NCI-H2029 treated with DMSO at 0.1 percent for 48 hours (cell line): ENCODE measurements at places on chromosomes 3 and 15.
A peak's percentile ranks its signal among the peaks of the same experiment; 100 is the strongest.

DNA sequence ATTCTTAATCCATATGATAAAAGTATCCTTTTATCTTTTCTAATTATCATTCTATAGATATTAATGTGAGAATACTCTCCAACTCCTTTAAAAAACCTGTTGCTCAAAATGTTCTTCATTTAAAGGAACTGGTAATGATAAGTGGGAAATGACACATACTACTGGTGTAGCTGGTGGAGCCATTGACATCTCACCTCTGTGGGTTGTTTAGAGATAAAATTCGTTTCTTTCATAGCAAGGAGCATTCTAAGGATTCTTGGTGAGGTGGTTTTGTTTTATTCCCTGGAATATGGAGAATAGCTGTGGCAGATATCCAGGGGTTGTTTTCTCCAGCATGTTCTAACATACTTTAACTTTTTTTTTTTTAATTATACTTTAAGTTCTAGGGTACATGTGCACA lies 299.8 kb upstream of the THBS1 start:
- no peak for DNase-seq

DNA sequence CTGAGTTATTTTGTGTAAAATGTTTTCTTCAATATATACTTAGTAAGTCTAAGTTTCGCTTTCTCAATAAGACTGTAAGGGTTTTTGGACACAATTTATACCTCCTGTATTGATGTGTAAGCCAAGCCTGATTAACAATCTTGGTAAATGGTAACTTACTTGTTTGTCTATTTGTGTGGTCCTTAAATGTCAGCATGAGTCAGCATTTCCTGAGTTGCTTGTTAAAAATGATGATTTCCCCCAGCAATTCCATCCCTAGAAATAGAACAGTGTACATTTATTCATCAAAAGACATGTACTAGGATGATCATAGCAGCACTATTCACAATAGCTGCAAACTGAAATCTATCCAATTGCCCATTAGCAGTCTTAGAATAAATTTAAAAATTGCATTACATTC lies 53.4 kb upstream of the LRIG1 start:
- no peak for DNase-seq

GRCh38 chr3:73365756-73366397 lies 258.9 kb downstream of the PDZRN3 start:
- DNase-seq: no peak

DNA sequence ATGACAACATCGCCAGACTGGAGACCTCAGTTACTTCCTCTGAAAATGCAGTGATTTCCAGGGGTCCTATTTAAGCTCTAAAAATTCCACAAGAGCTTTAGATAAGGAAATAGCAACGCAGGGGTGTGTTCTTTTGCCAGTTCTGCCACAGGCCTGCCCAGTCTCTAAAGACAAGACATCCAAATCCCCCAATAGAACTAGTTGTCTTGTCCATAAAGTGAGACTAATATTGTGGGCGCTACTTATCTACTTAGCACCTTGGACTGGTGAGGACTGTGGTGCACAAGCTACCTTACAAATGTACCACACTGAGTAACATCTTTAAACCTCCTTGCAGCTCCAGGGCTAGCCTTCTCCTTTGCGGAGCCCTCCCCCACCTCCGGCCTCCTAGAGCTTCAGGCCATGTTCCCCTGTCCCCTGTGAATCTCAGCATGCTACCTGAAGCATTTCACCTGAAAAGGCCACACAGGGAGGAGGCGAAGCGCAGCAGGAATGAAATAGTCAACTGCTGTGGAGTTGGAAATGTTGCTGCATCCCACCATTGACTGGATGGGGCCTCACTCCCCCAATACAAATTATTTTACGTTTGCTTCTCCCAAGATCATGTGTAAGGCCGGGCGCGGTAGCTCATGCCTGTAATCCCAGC lies 9.6 kb upstream of the LRRC2 start:
- no peak for DNase-seq

- DNase-seq: no peak
These were observed 1.7 kb downstream of the AKAP13 start for GRCh38 chr15:85381850-85382751.

DNA sequence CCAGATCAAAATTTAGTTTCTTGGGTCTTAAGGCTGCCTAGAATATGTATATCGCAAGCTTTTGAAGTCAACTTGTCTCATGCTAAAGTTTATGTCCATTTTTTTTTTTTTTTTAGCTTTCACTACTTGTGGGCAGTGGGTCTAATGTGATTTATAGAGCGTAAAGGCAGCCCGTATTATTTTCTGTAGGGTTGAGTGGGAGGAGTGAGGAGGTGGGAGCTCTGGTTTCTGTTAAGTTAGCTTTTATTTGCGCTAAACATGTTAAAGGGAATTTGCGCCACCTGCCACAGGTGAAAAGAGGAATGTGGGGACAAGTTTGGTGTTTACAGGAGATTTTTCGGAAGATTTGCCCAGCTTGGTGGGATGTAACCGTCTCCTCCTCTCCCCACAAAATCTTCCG lies 234.2 kb downstream of the IL20RB start:
- no peak for DNase-seq

GRCh38 chr3:48516571-48516970 lies 12.6 kb upstream of the SHISA5 start:
- no peak for DNase-seq

GRCh38 chr3:29385046-29385830 lies 104.4 kb downstream of the RBMS3 start:
- DNase-seq: peak; percentile 90

DNA sequence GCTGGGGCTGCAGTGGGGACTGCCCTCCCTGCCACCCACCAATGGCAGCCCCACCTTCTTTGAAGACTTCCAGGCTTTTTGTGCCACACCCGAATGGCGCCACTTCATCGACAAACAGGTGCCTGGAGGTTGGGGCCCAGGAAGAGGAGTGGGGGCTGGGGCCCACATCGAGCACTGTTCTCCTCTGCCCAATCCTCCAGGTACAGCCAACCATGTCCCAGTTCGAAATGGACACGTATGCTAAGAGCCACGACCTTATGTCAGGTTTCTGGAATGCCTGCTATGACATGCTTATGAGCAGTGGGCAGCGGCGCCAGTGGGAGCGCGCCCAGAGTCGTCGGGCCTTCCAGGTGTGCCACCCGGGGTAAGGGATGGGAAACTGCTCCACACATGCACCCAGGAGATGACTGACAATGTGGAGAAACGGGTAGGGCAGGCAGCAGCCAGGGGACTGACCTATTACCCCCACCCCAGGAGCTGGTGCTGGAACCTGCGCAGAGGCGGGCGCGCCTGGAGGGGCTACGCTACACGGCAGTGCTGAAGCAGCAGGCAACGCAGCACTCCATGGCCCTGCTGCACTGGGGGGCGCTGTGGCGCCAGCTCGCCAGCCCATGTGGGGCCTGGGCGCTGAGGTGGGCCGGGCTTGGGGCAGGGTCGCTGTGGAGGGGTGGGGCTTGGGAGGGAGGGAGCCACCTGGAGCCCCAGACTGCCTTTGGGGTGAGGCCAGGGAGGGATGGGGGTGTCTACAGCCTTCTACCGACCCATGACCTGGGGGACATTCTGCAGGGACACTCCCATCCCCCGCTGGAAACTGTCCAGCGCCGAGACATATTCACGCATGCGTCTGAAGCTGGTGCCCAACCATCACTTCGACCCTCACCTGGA lies 22.9 kb downstream of the NBEAL2 start:
- DNase-seq: no peak

DNA sequence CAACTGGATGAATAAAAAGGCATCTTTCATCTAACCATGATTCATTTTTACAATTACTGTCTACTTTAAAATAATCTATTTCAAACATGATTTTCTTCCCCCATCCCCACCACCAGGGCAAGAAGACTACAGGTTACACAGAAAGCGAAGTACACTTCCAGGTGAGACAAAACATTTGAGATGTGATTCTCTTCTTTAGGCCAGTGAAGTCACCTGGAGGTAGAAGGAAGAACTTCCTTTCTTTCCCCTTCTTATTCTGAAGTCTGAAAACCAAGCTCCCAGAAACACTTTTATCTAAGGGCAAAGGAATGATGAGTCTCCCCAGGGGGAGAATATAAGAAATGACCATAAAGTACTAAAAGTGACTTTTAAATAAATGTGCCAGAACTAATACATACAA lies 36.7 kb downstream of the SHQ1 start:
- no peak for DNase-seq

DNA sequence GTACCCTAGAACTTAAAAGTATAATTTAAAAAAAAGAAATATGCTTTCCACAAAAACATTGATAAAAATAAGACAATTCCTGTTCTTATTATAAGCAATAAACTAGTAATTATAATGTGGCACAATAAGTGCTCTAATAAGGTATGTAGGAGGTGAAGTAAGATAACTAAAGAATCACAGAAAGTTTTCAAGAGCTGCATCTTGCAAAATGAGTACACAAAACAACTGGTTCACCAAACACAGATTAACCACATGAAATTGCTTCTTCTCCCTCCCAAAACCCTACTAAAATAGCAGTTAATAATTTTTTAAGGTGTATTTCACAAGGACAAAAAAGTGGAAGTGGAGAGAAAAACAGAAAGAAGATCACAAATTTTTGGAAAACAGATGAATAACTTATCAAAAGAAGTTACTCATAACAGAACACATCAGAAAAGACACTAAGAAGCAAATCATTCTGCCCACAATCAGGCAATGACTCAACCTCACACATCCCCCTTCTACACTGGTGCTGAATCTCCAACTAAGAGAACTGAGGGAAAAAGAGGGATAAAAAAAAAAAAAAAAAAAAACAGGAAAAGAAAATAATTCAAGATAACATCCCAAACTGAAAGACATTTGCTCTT lies 64.2 kb downstream of the TBC1D5 start:
- no peak for DNase-seq

- DNase-seq: no peak
These were observed 602.1 kb downstream of the MAGI1 start for GRCh38 chr3:65436580-65436979.

DNA sequence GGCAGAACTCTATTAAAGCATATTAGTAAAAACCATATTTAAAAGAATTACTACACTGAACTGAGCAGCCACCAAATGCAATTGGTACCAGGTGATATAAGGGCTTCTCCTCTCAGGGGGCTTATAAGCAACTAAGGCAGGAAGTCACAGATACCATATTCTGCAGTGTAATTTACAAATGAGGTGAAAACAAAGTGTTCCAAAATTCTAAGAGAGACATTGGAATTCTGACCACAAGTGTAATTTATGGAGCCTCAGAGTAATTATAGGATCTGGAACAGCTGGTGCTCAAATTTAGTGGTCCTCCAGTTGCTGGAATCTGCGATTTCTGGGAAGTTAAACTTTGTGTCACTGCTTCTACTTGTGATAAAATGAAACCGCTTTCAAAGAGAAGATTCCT lies 3.1 kb upstream of the NR1I2 start:
- DNase-seq: no peak

DNA sequence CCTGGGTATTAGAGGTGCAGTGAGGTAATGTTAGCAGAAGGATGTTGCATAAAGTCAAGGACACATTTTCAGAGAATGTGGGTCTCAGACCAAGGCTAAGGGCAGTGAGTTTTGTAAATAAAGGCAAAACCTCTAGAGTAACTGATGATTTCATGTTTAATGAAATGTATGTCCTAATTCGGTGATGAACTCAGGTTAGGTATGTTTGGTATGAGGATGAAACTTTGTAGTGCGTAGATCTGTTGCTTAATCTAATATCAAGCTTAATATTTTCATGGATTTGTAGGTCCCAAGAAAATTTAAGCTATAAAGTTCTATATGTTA lies 3.6 kb downstream of the USP50 start:
- no peak for DNase-seq

GRCh38 chr3:100775669-100776068 lies 66.4 kb downstream of the TFG start:
- no peak for DNase-seq

DNA sequence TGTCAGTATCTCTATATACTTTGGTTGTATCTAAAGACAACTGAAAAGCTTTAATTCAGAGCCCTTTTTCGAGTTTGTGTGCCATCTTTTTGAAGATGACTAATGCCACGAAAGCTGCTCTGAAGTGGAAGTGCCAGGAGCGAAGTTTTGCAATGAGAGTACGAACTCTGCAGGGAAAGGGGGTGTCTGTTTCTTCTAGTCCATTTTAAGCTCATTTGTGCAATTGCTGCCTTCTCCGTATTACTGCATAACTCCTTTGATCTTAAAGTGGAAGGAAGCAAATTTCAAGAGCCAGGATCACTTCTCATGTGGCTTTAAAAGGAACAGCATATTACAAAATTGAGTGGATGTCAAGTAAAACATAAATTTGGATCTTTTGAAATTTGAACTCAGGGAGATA lies 245.3 kb downstream of the FEZF2 start:
- DNase-seq: no peak

GRCh38 chr3:86969500-86970189 lies 21.3 kb downstream of the VGLL3 start:
- DNase-seq: no peak

- DNase-seq: peak; percentile 66
These were observed 172.6 kb upstream of the UMPS start for GRCh38 chr3:124557433-124558232.
